Activated T-helper 1 cell treated with anti-CD3 and anti-CD28 coated beads, Interleukin-2, amount 50 U/mL, for 16 hours (primary cell): ENCODE measurements at places on chromosomes 16 and 17.

GRCh38 chr17:7855660-7856010 lies 769 bp downstream of the TMEM88 start:
- no peak for DNase-seq

DNA sequence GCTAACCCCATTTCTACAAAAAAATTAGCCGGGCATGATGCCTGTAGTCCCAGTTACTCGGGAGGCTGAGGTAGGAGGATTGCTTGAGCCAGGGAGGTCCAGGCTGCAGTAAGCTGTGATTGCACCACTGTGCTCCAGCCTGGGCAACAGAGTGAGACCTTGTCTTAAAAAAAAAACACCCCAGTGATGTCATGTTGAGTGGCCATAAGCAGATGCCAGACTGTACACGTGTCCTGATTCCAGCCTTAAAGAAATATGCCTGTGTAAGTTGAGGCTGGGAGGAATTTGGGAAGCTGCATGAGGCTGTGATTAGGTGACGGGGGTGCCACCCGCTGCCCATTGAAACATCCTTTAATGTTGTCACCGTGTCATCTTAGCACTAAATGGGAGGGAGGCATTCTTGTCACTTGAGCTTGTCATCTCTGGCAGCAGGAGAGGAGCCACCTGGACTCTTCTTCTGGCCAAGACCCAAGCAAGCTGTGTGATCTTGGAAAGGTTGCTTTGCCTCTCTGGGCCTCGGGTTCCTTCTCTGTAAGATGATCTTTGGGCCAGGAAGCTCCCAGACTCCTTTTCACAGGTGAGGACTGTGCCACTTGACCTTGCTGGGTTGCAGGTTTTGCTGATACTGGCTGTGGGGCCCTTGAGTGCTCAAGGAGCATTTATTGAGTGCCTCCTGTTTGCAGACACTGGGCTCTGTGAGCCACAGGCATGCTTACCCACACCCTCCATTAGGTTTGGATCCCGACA lies 98.3 kb upstream of the CIBAR2 start:
- no peak for DNase-seq

DNA sequence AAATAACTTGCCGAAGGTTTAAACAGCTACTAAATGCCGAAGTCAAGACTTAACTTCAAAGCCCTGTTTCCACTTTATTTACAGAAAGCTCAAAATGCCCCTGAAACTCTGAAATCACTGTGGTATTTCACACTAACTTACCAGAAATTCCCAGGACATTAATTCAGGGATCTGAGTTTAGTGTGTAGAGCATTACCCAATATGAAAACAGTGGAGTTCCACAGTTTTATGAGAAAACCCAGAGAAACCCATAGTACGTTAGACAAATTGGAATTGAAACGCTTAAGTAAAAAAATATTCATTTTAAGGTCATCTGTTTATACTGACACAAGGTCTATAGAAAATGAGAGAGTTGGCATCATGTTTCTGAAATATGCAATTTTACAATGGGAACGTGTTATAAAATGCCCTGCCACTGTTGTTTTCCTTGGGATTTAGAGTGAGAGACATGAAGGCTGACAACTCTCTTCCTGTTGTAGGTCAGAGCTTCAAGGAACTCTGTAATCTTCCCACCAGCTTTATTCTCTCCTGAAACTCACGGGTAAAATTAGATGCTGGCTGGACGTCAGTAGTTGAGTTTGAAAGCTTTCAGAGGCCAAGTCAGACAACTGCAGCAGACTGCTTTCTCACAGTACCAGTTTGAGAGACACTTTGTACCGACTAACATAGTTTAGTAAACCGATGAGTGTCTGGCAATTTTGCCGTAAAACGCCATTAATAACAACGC lies 139.4 kb upstream of the TBX2 start:
- no peak for DNase-seq

GRCh38 chr17:27368151-27368795 lies 74.4 kb downstream of the WSB1 start:
- no peak for DNase-seq

DNA sequence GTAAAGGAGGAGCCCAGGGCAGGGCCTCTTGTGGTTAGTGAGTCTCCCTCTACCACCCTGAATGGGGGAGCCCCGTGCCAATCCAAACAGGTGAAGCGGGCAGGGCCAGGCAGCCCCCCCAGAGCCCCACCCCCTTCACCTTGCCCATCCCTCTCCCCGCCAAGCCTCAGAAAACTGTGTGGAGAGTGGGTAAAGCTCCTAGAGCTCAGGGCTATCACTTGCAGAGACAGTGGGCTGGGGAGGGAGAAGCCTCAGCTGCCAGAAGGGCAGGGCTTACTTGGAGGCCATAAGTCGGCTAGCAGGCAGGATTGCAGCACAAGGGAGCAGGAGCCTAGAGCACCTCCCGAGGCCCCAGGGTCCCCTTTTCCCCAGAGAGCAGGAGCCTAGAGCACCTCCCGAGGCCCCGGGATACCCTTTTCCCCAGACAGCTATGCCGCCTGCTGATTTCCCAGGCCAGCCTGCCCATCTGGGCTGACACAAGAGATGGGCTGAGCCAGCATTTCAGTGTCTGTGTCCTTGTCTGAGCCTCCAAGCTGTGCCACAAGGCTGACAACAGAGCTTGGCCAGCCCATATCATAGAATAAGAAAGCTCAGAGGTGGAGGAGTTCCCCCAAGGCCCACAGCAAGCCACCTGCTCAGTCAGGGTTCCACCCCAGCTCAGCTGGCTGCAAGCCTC lies 6.7 kb upstream of the KRT14 start:
- DNase-seq, result no peak

DNA sequence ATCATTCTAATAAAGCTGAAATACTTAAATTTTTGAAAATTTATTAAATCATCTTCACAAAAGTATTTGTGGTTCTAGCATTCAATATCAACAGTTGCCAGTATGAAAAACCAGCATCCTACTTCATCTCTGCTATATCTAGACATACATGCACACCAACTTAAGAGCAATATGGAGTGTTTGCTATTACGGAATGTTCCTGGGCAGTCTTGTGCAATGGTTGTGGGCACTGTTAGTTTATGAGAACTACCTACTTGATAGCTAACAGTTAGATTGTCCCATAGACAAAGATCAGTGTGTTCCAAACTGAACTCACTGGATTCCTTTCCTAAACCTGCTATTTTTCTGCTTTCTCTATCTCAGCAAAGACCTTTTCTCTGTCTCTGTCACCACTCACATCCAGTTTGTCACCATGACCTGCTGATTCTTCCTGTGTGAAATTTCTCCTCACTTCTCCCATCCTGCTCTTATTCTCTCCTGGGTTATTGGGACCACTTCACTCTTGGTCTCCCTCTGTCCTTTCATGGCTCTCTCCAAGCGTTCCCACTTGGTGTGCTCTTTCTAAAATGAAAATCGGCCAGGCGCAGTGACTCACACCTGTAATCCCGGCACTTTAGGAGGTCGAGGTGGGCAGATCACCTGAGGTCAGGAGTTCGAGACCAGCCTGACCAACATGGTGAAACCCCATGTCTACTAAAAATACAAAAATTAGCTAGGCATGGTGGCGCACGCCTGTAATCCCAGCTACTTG lies 27.7 kb downstream of the CNTROB start:
- DNase-seq, result no peak

GRCh38 chr17:31673076-31673475 lies 186.0 kb downstream of the COPRS start:
- no peak for DNase-seq

DNA sequence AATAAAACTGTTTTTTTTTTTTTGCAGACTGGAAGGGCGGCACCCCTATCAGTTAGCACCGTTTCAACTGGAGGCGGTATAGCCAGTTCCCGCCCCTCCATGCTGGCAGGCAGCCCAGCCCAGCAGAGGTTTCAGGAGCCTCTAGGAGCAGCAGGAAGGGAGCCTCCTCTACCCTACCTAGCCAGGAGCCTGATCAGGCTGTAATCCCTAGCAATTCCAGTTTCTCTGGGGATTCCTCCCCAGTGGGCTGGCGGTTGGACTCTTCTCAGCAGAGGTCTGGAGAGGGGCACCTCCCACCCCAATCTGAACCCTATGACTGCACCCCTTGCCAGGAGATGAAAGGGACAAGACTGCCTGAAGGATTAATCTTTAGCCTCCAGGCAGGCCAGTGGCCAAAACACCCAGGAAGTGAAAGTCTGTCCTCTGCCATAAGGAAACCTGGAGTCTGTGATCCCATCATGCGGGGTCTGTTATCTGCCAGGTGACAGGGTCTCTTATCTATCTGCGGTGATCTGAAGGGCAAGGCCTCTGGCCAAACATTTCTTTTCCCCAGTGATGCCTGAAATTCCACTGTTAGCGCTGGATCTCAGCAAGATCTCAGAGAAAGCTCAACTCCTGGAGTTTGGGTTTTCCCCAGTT lies 4.9 kb upstream of the CDH1 start:
- DNase-seq, result no peak

- DNase-seq, result no peak
Observed at GRCh38 chr17:49898366-49899190, 50.7 kb upstream of the TAC4 start.

- no peak for DNase-seq
Observed at GRCh38 chr17:72890711-72891110, 201.8 kb downstream of the SLC39A11 start.

DNA sequence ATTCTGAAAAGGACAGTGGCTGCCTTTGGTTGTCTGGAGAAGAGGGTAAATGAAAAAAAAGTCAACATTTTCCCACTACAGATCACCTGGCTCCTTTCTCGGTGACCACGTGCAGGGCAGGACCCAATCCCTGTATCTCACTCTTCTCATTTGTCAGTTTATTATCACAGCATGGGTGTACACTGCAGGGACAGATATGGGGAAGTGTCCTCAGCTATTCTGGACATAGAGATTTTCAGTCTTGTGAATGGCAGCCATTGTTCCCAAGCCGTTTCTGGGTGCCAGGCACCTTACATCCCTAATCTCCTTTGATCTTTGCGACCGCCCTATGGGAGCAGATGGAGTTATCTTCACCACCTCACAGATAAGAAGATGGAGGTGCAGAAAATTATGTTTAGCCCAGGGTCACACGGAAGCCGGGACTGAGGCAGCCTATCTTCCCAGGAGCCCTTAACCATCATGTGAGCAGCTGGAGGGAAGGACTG lies 7.2 kb downstream of the ADORA2B start:
- DNase-seq, result no peak

DNA sequence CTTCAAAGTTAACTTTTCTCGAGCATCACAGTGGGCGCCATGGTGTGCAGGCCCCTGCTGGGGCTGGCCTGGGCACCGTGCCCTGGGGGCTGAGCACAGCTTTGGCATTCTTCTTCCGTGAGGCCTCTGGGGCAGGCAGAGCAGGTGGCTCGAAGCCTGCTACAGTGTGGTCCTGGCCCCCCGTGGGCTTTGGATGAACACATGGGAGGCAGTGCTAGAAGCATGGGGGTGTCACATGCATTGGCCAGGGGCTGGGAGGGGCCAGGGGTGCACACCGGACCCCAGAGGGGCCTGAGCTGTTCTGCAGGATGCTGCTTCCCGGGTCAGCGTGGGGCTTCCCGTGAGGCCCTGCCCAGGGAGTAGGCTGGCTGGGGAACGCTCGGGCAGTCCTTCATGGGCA lies 12.1 kb upstream of the C16orf74 start:
- no peak for DNase-seq

GRCh38 chr17:233473-233941 lies 52.1 kb upstream of the DOC2B start:
- DNase-seq, result no peak

DNA sequence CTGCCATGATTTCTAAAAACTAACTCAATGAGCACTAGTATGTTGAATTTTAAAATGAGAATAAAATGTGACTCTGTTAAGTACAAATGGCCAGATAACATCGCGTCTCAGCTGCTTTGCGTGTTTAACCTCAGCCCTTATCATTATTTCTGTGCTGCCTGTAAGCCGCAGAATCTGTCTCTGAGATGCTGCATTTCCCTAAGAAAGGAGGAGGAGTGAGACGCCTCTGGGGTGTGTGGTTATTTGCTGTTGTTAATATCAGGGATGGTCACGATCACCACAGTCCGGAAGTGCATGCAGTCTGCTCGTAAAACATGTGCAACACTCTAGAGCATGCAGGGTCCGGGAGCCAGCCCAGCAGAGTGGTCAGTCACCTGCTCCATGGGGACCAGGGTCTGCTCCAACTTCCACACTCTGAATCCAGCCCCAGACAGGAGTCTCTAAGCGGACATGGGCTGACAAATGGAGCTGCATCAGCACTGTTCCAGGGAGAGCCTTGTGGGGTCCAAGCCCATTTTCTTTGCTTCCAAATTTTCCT lies 342.5 kb downstream of the MAF start:
- no peak for DNase-seq

DNA sequence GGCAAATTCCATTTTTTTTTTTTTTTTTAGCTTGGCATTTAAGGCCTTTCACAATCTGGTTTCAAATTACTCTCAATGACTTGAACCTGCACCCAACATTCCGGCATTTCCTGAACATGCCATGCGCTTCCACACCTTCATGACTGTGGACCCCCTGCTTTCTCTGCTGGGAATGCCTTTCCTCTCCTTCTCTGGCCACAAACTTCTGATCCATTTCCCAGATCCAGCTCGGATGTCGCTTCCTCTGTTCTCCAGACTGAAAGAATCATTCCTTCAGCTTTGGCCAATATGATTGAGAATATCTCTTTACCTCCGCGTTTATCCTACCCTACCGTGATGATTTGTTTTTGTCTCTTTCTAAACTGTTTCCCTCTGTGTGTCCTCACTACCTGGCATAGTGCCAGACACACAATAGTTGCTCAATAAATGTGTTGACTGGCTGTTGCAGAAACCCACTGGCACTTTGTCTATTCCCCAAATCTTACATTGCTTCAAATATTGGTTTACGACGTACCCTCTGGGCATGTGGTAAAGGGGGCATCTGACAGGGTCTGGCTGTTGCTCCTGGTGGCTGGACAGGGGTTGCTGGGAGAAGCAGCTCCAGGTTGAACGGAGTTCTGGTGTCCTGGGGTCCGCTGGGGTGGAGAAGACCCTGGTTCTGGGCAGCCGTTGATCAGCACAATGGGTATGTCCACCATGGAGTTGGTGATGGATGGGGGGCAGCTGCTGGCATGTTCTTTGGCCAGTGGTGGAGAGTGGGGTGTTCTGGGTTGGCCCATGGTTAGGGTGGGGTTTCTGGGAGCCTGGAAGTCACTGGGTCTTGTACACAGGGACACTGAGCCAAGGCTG lies 14.7 kb downstream of the TNS4 start:
- DNase-seq, result no peak

DNA sequence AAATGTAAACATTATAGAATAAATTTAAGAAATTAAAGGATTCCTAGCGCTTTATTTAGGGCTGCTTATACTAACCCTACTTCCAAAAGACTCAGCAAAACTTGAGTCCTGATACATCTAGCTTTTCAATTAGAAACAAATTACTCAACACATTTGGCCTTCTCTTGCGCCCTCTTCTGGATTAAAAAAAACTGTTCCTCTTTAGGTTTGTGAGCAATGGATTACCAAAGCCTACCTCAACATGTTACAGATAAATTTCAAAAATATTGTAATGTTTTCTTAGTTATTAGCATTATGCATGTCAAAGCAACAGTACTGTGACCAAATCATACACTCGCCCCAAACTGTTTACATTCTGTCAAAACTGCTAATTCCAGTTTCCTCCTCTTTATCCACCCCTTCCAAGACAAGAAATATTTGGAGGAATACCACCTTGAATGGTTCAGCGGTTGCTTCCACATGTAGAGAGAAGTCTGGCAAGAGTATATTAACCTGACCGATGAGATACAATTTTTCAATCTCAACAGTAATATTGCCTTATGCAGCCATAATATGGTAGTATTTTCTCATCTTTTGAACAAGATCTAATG lies 2.7 kb downstream of the NUFIP2 start:
- no peak for DNase-seq
